Stimulated activated CD8-positive, alpha-beta memory T cell treated with anti-CD3 and anti-CD28 coated beads, Interleukin-15, amount 100 ng/mL, for 24 hours (primary cell): ENCODE measurements at places on chromosomes 4 and X.

GRCh38 chrX:114127411-114128025 is 456.4 kb upstream of the HTR2C start:
- DNase-seq: no peak

GRCh38 chr4:499567-499966 is 557 bp downstream of the PIGG start:
- DNase-seq: no peak

- DNase-seq: no peak
These were observed 36.3 kb downstream of the IL21 start for GRCh38 chr4:122584519-122584918.

GRCh38 chrX:105052926-105053325 is 167.6 kb downstream of the TEX13A start:
- DNase-seq: no peak

- DNase-seq: no peak
These were observed 12.8 kb downstream of the APLN start for GRCh38 chrX:129641941-129642340.

- no peak for DNase-seq
These were observed 8.8 kb downstream of the DDX53 start for GRCh38 chrX:23008431-23009099.

DNA sequence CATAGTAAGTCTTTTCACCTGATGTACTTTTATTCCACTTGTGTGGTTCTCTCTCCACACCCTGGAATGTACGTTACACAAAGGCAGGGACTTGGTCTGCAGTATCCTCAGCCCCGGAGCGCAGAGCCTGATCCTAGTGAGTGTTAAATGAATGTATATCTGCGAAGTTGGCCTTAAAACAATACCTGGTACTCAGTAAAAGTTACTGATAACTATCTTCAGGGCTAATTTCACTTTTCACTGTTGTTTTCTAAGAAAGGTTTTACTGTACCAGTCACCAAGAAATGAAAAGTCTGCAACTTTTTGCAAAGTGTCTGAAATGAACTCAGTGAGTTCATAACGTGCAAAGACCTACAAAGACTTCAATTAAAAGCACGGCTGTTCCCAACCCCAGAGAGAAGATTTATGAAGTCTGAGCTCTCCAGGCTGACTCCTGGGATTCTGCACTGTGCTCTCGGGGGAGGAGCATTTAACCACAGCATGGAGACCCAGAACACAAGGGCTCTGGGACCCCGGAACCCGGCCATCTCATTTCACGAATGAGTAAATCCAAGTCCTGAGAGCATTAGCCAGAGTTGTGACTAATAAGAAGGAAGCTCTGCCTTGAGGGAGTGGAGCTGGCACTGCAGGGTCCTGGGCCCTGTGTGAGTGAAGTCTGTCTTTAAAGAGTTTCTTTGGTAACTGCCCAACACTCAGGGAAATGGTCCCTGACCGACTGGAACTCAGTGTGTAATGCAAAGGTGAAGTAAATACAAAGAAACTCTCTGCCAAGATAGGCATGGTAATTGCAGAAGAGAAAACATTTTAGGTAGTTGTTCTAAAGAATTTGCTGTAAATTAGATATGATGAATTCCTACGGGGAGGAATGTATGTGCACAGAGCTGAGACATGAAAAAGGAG is 165.8 kb downstream of the NSUN7 start:
- no peak for DNase-seq

GRCh38 chr4:110949542-110949941 is 326.7 kb upstream of the PITX2 start:
- no peak for DNase-seq

DNA sequence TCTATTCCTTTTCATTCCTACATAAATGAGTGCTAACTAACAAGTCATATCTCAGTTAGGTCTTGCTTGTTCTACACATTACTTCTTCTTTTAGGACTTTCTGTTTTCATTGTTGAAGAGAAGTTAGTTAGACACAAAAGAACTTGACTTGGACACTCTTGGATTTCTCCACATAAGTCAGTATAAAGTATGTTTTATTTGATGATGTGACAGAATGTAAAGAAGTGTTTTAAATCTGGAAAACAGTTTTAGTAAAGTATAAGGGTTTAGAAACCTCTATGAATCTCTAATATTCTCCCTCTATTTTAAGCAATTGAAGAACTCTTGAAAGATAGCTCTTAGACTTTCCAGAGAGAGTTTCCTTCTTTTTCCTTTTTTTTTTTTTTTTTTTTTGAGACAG is 38.6 kb upstream of the TMEM33 start:
- DNase-seq: no peak

DNA sequence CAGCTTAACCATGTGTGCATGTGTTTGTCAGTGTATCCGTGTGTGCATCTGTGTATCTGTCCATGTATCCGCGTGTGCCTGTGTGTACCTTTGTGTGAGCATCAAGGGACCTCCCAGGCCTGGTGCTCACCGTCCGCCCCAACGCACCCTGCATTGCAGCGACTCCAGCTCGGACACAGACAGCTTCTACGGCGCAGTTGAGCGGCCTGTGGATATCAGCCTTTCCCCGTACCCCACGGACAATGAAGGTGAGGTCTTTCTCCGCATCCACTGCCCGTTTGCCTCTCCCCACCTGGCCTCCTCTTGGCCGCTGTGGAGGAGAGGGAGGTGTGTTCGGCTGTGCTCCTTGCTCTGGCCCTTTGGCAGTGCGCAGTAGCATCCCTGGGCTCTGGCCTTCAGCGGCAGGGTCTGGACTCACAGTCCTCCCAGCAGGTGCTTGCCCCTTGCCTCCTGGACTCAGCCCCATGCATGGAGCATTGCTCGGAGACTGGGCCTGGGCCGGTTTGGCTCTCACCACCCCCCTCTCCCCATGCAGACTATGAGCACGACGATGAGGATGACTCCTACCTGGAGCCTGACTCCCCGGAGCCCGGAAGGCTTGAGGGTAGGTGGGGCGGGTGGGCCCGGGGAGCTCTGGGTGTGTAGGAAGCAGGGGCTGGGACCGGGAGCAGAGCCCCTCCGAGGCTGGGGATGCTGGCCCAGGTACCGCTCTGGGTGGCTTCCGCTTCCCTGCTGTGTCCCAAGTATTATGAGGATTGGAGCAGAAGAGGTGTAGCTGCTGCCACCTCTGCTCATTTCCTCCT is 16.4 kb upstream of the ADD1 start:
- no peak for DNase-seq

- DNase-seq: no peak
These were observed 28.9 kb upstream of the ACSL1 start for GRCh38 chr4:184854673-184855072.

DNA sequence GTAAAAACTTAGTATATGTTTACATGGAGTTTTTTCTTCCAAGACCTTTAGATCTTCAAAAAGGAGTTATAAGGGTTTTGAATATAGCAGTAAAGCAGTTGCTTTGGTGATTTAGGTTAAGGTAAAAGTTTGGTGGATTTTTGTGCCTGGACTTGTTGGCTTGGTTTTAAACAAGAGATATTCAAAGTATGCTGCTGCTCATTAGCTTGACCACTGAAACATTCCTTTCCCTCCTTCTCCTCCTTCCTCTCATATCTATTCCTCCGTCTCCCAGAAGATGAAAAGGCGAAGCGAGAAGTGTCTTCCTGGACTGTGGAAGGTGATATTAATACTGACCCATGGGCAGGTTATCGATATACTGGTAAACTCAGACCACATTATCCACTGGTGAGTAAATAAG is 38.4 kb downstream of the METAP1 start:
- DNase-seq: no peak

DNA sequence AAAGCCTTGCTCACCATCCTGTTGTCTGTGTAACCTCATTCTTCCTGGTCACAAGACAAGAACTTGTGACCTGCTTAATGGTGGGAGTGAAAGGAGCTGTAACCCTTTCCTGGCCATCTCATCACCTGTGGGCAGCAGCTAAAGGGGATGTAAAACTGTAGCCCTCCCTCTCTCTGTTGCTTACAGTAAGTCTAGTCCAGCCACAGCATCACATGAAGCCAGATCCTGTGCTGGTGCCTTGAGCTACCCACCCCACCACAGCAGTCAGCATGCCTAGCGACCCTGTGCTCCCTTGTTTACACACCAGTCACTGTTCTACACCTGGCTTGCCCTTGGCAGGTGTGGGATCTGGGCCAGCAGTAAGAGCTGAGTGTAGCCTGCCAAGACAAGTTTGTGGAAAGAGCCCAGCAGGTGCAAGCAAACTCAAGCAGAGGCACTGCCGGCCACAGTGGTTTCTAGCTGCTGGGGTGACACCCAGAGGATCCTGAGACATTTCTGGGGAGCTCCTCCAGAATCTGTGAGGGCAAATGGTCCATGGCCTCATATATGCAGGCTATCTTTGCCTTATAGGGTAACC is 41.0 kb downstream of the UGT2B28 start:
- DNase-seq: no peak

- no peak for DNase-seq
These were observed 58.7 kb upstream of the KDR start for GRCh38 chr4:55183926-55184599.

- DNase-seq: no peak
These were observed 312.2 kb upstream of the DIAPH2 start for GRCh38 chrX:96372313-96373046.
